Progenitor cell of endocrine pancreas (in vitro differentiated cells): ENCODE measurements at places on chromosomes 1 and 21.

- DNase-seq: no peak
Observed at GRCh38 chr1:66434096-66434495, 99.9 kb upstream of the SGIP1 start.

GRCh38 chr1:199982606-199983005 lies 44.9 kb upstream of the NR5A2 start:
- DNase-seq: no peak

GRCh38 chr1:94092210-94092613 lies 28.7 kb downstream of the ABCA4 start:
- DNase-seq: no peak

- no peak for DNase-seq
Observed at GRCh38 chr1:225442123-225442505, 14.3 kb upstream of the LBR start.

DNA sequence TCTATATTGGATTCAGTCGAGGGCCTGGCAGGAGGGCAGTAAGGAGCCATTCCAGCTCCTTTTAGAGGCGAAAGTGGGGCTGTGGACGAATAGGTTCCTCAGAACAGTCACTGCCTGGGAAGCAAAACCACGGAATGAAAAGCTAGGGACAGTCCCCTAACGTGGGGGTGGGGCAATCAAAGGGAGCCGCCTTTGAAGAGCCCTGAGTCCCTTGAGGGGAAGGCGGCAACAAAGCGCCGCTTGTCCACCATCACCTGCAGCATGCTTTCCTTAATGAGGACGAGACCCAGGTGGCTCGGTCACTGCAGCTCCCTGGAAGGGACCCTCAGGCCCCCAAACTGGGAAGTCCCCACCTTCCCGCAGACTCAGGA lies 184.7 kb downstream of the ETS2 start:
- no peak for DNase-seq

- DNase-seq: no peak
Observed at GRCh38 chr1:21666576-21667320, 2.4 kb downstream of the RAP1GAP start.

- DNase-seq: no peak
Observed at GRCh38 chr1:84225646-84226045, 75.9 kb upstream of the SAMD13 start.

GRCh38 chr1:2379733-2380404 lies 11.5 kb downstream of the MORN1 start:
- DNase-seq: no peak

GRCh38 chr1:52792036-52792435 lies 50.5 kb upstream of the ZYG11A start:
- no peak for DNase-seq

GRCh38 chr1:99606306-99606705 lies 39.6 kb upstream of the PALMD start:
- no peak for DNase-seq

DNA sequence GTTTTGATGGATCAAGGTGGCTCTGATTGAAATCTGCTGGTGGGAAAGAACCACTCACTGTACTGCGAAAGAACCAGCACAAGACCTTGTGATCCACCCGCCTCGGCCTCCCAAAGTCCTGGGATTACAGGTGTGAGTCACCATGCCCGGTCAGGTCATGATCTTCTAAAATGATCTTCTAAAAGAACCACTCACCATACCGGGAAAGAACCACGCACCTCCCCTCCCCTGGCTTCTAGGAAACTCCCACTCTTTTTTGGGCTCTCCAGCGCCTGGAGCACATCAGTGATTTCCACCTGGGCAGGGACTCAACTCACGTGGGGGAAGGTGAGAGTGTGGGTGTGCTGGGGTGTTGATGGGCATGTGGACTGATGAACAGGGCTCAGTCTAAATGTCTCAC lies 7.9 kb upstream of the RAB7B start:
- DNase-seq: no peak

GRCh38 chr1:85330711-85331290 lies 54.4 kb upstream of the BCL10 start:
- no peak for DNase-seq

- no peak for DNase-seq
Observed at GRCh38 chr1:116488071-116488470, 82.8 kb downstream of the CD58 start.

DNA sequence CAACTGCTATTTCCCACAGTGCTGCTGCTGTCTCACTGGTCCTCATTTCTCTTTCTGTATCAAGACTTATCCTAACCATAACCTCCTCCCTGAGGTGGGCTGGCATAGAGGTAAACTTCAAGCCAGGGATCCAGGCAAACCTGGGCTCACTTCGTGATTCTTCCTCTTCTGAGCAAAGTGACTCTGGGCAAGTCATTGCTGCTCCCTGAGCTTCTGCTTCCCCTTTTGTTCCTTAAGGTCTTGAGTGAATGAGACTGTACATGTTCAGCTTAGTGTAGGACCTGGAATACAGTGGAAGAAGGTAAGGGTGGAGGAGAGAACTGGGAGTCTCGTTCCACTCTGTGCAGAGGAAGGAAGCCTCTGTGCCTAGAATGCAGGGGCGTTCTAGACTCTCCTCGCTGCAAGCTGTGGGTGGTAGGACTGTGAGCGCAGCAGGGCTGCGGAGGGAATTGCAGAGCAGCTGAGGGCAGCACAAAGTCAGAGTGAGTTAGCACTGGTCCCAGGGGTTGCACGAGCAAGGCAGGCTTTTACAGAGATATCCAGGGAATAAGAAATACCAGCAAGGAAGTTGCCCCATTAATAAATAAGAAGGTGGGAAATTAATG lies 11.4 kb upstream of the ERI3 start:
- DNase-seq: no peak

DNA sequence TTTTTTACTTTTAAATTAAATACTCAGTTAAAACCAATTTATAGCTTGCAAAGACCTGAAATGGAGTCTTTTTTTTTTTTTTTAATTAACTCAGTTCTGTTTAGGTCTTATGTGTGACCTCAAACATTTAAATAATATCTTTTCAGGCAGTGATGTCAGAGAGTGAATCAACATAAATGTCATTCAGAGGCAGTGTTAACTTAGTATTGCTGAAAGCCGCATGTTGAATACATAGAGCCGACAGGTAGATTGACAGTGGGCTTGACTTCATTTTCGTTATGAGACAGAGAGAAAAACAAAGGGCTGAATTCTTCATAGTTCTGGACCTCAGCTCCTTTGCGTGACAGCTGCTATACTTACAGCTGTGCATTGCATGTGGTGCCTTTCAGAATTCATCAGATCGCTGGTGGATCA lies 51.5 kb downstream of the PRDM2 start:
- DNase-seq: no peak

- no peak for DNase-seq
Observed at GRCh38 chr1:226371027-226371694, 36.7 kb downstream of the PARP1 start.

- DNase-seq: no peak
Observed at GRCh38 chr1:17347769-17348592, 24.0 kb upstream of the PADI6 start.

DNA sequence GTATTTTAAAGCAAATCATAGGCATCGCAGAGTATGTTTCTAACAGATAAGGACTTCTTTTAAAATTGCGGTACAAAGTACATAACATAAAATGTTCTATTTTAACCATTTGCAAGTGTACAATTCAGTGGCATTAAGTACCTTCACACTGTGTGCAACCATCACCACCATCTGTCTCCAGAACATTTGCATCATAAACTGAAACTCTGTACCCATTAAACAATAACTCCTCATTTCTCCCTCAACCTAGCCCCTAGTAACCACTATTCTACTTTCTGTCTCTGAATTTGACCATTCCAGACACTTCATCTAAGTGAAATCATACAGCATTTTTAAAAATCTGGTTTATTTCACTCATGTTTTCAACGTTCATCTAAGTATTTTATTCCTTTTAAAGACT lies 16.6 kb upstream of the ATF3 start:
- no peak for DNase-seq

GRCh38 chr1:91796390-91796654 lies 89.6 kb downstream of the TGFBR3 start:
- DNase-seq: no peak

GRCh38 chr1:2388004-2388913 lies 3.1 kb downstream of the MORN1 start:
- DNase-seq: no peak

DNA sequence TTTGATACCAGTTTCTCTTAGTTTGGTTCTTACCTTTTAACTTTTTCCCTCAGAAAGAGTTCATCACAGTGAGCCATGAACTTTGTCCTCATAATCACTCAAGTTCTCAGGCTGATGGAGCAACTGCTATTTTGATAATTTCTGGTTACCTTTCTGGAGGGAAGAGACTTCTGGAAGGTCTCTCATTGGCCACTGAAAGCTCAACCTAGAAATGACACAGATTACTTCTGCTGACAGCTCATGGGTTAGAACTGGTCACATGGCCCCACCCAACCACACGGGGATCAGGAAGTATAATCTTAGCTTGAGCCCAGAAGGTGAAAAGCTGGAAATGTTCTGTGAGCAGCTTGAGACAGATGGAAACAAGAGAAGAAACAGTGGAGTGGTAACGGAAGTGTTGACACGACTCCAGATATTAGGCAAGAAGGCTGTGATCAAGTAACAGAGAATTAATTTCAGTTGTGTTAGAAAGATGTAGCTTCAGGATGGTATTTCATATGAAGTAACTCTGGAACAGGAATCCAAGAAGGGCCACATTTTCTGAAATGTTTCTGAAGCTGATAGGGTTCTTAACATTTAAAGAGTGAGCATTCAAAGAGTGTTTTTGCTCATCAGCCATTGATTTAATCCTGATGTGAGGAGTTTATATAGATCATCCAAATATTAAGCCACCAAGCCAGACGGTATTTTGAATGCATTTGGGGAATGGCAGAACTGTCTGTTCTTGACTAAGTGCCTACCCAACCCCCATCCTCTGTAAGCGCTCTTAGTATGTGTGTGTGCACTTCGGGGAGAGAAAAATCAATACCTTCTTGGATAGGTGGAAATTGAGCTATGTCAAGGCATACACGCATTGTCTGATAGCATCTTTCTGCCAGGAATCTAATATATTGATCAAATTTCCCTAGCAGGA lies 21.9 kb upstream of the XPR1 start:
- no peak for DNase-seq

DNA sequence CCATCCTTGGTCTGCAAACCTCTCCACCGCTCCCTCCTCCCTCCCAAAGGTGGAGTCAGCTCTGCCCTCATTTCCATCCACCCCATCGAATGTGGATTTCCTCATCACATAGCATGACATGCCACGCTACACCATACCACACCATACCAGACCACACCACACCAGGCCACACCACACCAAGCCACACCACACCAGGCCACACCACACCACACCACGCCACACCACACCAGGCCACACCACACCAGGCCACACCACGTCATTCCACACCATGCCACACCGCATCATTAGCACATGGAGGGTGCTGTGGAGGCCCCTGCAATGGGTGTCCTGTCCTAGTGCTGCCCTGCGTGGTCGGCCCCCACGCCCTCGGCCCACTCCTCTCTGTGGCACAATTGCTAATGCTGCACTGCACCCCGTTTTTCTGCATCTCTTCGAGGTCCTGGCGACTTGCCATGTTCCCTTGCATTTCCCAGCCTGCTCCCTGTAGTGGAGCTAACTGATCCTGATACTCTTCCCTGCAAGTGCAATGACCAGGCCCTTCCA lies 11.3 kb downstream of the DFFB start:
- no peak for DNase-seq

DNA sequence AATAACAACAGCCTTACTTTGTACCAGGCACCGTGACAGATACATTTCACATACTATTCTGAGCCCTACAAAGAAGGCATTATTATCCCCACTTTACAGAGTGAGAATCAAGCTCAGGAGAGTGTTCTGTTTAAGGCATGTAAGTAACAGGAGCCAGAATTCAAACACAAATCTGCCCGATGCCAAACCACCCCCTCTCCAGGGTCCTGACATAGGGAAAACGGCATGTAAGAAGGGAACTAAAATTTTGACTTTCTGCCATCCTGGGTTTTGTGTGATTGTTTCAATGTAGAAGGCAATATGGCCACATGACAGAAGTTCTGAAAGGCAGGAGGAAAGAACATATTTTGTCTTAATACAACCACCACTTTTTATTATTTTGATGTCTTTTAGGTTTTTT lies 5.5 kb downstream of the FUCA1 start:
- no peak for DNase-seq

- no peak for DNase-seq
Observed at GRCh38 chr1:230262867-230263567, 163.1 kb downstream of the PGBD5 start.

GRCh38 chr21:44658541-44658910 lies 794 bp downstream of the KRTAP12-3 start:
- no peak for DNase-seq

- DNase-seq: peak; percentile 18
Observed at GRCh38 chr1:10471411-10472219, 714 bp downstream of the DFFA start.

GRCh38 chr1:228035844-228036243 lies 29.0 kb downstream of the WNT3A start:
- DNase-seq: no peak

- DNase-seq: no peak
Observed at GRCh38 chr1:27993241-27993640, 33.5 kb downstream of the XKR8 start.

- no peak for DNase-seq
Observed at GRCh38 chr1:55049914-55050278, 10.5 kb downstream of the PCSK9 start.

GRCh38 chr21:33238565-33239255 lies 9.0 kb downstream of the IFNAR2 start:
- DNase-seq: no peak

- no peak for DNase-seq
Observed at GRCh38 chr1:76137746-76138145, 63.2 kb downstream of the ST6GALNAC3 start.

DNA sequence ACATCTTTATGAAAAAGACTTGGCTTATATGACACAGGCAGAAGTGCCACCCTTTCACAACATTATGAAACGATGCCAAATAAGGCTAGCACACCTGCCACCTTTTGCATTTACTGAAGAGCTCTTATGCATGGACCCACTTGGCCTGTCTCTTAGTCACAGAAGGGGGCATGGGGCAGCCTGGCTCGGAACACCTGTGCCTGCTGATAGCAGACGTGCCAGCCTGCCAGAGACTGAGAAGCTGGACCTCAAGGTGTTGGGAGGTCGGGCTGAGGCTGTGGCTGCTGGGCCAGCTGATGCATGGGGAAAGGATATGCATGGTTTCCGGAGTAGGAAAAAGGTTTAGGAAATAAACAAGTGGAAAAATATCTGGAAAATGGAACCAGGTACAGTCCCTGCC lies 21.5 kb downstream of the RCAN1 start:
- no peak for DNase-seq
